Left ventricle myocardium inferior (tissue), 1 donor: ENCODE measurements at places on chromosomes 11 and 22. TPM values are rescaled to one million over a fixed set of nuclear protein-coding genes. Genes with fewer than 3 reads are reported as not detected.

DNA sequence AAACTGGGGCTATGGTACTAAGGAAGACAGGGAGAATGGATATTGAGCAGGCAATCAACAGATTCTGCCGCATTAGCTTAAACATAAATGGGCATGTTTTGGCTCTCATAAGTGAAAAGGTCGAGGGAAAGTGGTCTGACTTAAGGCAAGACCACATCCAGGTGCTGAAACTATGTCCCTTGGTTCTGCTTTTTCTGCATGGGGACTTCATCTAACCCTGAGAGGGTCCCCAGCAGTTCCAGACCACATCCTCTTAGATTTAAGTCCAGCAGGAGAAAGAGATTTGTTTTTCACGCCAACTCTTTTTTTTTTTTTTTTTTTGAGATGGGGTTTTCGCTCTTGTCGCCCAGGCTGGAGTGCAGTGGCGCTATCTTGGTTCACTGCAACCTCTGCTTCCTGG lies 5.5 kb downstream of the RPS6KA4 start:
- no peak for DNase-seq

DNA sequence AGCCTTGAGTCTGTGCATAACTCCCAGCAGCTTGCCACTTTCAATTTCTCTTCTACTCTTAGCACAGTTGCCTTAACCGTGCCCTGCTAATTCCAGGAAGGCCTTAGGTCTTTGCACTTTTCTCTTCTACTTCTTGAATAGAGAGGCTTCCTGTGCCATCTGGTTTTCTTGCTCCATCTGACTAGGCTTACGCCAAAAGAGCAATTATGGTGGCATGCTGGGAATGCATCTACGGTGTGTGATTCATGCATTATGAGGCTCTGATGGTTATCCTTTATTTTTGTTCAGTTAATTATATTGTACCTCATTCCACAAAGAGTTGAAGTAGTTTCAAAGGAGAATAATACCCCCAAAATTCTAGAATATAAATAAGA lies 29.4 kb downstream of the SIK2 start:
- no peak for DNase-seq

DNA sequence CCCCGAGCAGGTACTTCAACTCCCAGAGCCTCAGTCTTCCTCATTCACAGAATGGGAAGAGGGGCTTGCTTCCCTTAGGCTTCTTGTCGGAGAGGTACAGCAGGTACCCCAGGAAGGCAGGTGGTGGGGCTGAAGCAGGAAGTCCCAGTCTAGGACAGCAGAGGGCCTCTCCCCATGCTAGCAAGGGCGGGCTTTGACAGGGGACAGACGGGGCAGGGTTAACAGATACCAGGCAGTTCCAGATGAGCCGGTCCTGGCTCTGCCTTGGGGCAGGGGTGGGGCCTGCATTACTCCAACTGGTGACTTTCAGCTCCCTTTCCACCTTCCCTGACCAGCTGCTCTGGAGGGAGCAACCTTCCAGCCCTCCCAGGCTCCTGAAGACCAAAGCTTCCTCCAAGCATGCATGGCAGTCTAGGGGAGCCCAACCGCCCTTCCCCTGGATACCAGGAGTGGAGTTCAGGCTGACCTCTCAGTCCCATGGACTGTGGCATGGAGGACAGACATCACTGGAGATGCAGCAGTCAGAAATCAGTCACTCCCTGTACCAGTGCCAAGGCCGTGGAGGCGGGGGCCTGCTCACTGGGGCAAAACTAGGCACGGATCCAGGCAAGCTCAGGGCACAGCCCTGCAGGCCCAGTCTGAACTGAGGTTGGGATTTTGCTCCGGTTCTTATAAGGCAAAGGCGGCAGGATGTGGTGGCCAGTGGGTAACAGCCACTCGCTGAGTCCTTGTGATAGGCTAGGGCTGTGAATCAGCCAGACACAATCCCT lies 60.5 kb downstream of the NAT10 start:
- no peak for DNase-seq

- no peak for DNase-seq
Observed at GRCh38 chr11:127890030-127890615, 697.2 kb downstream of the ETS1 start.

DNA sequence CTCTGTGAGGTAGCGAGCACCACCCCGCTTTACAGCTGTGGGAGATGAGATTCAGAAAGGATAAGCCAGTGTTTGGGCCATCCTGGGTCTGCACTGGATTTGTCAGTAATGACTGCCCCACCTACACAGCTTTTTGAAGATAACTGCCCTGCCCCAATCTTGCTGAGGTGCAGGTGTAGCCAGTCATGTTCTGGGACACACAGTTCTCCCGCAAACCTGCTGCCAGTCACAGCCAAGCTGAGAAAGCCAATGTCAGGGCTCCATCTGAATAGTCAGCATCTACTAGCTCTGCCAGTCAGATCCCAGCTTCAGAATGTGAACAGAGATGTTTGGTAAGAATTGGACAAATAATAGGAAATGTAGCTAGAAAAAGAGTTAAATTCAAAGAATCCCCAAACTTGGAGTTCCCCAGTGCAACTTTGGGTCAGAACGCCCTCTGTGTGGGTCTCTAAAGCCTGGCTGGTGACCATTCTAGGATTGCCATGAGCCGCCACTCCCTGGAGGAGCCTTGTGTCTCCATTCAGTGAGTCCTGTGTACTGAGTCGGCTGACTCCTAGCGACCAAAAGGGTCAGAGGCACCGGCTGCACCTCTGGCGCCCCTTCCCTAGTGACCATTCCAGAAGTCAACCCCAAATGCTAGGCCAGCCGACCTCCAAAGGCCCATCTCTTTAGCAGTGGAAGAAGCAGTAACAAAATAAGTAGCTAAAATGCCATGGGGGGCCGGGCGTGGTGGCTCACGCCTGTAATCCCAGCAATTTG lies 2.4 kb upstream of the MB start:
- DNase-seq: no peak

- no peak for DNase-seq
Observed at GRCh38 chr22:47927648-47928210, 1165.3 kb downstream of the TBC1D22A start.

- DNase-seq: no peak
Observed at GRCh38 chr11:83895516-83895915, 609.3 kb upstream of the CCDC90B start.

FGF19 gene
- total RNA-seq: not detected

- DNase-seq: no peak
Observed at GRCh38 chr11:111460340-111460739, 51.8 kb downstream of the BTG4 start.

PHLDB1 gene
- total RNA-seq: 102 TPM
